Stimulated activated CD8-positive, alpha-beta memory T cell treated with anti-CD3 and anti-CD28 coated beads, Interleukin-7, amount 100 ng/mL, for 4 hours (primary cell): ENCODE measurements at places on chromosomes 16 and 17.

- DNase-seq, result no peak
These were observed 251.1 kb downstream of the SEC14L1 start for GRCh38 chr17:77391668-77392375.

GRCh38 chr17:58517378-58517927, 3.0 kb upstream of the MTMR4 start:
- DNase-seq, result no peak

- DNase-seq, result no peak
These were observed 14.6 kb upstream of the CSNK1D start for GRCh38 chr17:82287868-82288801.

GRCh38 chr17:76200354-76200753, 39.9 kb downstream of the RNF157 start:
- DNase-seq, result no peak

DNA sequence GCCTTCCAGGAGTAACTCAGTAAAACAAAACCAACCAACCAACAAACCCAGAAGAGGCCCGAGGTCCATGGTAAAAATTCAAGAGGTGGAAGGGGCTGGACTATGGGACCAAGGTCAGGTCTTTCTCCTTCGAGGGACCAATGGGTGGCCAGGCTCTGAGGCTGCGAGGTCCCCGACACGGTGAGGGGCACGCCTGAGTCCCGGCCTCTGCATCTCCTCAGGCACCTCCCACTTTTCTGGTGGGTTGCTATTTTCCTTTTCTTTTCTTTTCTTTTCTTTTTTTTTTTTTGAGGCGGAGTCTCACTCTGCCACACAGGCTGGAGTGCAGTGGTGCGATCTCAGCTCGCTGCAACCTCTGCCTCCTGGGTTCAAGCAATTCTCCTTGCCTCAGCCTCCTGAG, 18.0 kb downstream of the CD7 start:
- DNase-seq, result no peak

DNA sequence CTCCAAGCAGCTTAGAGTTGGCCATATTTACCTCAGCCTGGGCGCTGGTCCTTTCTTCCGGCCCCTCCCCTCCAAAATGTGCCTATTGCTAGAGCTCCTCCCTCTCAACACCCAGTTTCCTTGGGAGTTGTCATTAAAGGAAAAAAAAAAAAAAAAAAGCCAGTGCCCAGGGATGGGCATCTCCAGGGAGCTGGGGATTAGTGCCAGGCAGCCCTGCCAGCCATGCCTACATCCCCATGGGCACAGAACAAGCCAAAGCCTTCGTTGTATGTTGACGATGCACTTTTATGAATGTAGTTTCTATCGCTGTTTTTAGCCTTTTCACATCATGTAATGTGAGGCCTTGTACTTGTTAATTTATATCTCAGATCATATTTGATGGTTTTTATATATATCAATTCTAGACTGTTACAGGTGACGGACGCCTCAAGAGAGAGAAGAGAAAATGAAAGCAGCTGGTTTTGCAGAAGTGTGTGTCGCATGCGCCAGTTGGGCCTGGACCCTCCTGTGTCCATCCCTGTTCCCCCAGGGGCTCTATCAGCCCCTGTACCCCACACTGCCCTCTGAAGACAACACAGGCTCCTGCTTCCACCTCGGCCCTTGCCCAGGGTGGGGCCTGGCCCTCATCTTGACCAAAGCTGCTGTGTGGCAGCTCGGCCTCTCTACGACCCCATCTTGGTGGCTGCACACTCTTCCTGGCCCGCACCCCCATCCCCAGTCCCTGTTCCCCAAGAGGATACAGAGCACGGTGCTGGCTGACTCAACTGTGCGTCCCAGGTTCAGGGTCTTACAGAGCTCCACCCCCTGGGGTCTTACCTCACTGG, 4.8 kb downstream of the LIMD2 start:
- no peak for DNase-seq
